ENCODE measurements at places on chromosomes 16 and 17.

- no peak for DNase-seq
Measured at GRCh38 chr16:80369138-80369958, 171.4 kb upstream of the DYNLRB2 start.

- DNase-seq = no peak
Measured at GRCh38 chr17:3867606-3868005, 21.6 kb upstream of the NCBP3 start.

DNA sequence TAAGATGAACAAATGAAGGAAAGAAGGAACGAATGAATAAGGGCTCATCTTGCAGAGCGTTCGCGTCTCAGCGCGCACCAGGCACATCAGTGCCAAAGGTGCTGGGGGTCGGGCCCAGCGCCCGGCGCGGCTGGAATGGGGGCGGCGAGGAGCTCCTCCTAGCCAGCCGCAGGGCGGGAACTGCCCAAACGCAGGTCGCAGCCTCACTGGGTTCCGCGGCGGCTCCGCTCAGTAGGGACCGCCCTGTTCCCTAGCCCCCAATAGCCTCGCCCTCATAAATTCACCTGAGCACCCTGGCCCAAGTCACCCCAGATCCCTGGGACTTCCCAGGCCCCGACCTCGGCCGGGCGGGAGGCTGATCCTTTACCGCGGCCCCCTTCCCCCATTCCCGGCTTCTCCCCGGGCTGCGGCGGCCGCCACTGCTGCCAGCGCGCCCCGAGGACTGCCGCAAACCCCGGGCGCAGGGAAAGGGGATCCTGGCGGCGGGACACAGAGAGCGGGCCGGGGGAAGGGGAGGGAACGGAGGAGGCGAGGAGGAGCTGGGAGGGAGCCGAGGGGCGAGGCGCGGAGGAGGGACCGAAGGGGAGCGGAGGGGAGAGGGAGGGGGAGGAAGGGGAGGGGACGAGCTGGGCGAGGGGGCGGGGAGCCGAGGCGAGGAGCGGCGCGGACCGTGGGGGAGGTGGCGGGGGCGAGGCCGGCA is 377 bp upstream of the CRHR1 start:
- DNase-seq = no peak

- DNase-seq = no peak
Measured at GRCh38 chr16:50160495-50161164, 7.5 kb downstream of the TENT4B start.

DNA sequence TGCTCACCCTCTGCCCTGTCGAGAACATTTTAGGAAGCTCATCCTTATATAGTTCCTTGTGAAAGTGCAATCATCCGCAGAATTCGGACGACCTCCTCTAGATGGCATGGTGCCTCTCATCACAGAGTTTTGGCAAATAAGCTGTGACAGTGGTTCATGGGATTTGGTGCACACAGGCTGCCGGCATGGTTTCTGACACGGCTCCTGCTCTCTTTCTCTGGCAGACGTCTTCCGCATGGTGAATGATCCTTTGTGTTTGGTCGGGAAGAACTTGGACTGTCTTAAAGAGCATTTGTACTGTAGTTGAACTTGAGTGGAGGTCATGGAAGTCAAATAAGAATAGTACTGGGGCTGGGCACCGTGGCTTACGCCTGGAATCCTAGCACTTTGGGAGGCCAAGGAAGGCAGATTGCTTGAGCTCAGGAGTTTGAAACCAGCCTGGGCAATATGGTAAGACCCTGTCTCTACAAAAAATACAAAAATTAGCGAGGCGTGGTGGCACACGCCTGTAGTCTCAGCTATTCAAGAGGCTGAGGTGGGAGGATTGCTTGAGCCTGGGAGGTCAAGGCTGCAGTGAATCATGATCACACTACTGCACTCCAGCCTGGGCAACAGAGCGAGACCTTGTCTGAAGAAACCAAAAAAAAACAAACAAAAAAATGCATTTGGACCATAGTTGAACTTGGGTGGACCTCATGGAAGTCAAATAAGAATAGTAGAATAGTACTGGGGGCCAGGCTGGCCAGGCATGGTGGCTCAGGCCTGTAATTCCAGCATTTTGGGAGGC is 34.7 kb upstream of the NAT9 start:
- no peak for DNase-seq

DNA sequence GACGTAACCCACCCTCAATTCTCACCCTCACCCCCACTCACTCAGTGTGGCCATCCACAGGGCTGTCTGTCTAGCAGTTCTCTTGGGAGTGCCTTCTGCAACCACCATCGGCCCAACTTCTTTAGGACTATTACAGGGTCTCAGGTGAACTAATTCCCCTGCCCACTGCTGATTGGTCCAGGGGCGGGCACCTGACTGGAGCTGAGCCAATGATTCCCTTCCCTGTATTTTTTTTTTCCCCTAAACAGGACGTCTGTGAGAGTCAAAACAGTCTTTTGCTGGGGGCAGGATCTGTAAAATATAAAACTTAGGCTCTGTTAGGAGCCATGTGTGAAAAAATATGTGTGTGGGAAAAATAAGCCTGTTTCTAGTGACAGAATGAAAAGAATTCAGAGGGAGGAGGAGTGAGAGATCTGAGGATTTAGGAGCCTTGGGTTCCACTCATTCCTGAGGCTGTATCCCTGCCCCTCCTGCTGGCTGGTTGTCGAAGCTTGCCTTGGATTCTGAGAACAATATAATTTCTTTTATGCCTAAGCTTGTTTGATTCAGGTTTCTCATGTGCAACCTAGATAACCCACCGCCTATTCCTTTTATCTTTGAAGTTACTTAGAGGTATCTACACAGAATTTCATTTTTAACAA is 115.0 kb downstream of the SPACA3 start:
- no peak for DNase-seq

- DNase-seq = no peak
Measured at GRCh38 chr17:2682176-2682938, 29.2 kb downstream of the CLUH start.
